Inflammatory macrophage treated with lipopolysaccharide for 4 hours (primary cell): ENCODE measurements at places on chromosomes 13 and 19.
A peak's percentile ranks its signal among the peaks of the same experiment; 100 is the strongest.

DNA sequence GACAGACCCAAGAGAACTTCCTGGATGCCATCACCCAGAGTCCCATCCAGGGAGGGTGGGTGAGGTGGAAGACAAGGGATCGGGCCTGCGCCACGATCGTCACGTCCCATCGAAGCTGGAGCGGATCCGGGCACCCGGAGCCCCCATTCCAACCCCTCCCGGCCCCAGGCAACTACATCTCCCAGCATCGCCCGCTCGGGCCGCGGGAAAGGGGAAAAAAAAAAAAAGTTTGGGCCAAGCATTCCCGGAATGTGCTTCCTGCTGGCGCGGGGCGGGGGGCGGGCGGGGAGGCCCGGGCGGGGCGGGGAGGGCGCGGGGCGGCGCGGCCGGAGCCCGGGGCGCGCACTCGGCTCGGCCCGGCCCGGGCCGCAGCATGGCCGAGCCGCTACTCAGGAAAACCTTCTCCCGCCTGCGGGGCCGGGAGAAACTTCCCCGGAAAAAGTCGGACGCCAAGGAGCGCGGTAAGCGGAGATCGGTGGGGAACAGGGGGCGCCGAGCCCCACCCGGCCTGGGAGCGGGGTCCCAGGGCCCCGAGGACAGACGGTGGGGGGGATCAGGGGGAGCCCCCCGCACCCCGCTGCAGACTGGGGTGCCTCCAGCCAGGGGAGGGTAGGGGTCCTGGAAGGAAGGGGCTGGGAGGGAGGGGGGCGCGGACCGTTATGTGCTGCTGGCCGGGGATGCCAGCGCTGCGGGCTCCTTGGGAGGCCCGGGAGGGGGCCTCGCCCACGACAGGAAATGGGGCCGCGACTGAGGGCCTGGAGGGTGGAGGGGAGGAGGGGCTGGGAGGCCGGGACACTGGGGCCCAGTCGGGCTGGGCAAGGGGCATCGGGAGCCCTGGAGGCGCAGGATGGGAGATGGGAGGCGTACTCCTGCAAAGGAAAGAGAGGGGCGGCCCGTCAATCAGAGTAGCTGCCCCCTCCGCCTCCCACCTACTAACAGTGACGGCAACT is at the start of gene SYDE1:
Gene SYDE1, plus strand, starts transcription at position 341 of the 950 bp plus-strand sequence. Its CDS starts 33 bp downstream, at position 374.
- DNase-seq = no peak

- DNase-seq = no peak
Observed at GRCh38 chr13:84864341-84864740, 934.9 kb downstream of the SLITRK6 start.

DNA sequence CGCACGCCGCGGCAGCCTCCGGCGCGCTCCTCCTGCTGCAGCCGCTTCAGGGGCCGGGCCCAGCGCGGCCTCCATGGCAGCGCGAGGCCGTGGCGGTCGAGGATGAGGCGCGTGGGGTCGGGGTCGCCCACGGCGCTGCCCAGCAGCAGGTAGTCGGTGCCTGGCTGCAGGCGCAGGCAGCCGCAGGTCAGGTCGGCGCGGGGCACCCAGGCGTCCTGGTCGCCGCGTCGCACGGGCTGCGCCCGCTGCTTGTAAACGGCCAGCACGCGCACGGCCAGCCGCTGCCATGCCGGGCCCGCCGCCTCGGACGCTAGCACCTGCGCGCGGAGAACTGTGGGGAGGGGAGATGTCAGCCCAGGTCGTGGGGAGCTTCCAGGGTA is 11.1 kb downstream of the NTN5 start:
- no peak for DNase-seq

DNA sequence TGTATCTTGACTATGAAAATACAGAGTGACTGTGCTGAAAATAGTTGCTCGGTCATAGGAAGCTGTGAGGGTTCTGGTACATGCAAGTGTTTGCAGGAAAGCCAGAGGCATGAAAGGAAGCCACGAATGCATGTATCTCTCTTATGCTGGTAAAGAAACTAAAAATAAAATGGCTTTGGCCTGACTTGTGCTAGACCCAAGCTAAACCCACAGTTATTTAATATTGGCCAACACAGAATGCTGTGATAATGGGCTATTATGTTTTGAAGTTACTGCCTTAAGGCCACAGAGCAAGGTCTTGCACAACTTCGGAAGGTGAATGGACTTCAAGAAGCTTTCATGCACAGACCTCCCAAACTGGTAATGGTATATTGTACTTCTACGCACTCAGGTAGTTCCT is 518.2 kb upstream of the HTR2A start:
- no peak for DNase-seq

DNA sequence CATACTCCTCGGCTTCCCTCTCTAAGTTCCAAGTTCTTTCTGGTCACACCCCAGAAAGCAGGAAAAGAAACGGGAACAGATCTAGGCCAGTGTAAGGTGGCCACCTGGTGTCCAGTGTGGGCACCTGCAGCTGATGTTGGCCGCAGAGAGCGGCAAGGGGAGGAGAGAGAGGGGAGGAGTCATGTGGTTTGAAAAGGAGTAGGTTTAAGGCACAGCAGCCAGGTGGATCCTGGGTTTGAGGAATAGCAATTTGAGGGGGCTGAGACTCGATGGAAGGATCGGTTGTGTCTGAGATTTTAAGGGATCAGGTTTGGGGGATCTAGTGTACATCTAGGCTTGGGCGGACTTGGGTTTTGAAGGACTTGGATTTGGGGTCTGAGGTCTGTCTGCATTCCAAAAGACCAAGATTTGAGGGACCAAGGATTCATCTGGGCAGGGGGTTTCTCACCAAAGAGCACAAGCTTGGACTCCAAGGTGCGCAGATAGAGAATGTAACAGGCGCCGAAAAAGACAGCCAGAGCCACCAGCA is 1.2 kb downstream of the RABAC1 start:
- peak; percentile 82 for DNase-seq

- DNase-seq = peak; percentile 94
Observed at GRCh38 chr13:31045286-31046081, 113.0 kb downstream of the TEX26 start.

DNA sequence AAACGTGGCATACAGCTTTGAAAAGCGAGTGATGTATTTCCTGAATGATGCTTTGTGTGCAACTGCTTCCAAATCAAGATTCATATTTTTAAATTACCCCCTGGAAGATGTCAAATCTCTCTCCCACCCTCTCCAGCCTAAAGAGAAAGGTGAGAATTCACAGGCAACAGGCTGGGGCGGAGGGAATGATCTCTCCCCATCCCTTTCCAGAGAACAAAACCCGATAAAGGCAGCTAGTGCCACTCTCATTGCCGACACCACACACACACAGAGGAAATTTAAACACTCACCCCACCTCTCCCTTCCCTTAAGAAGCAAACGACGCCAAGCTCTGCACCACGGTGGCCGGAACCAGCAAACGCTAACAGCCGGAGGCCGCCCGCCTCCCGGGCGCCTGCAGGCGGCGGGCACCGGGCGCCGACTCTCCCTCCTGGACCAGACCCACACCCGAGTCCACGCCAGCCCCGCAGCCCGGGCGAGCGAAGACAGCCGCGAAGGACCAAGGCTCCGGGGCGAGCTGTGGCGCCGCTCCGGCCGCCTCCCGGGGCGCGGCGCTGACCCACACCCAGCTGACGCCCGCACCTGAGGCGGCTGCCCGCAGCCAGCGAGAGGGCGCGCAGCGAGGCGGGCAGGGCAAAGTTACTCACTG is 477 bp downstream of the LNX2 start:
- peak; percentile 46 for DNase-seq

GRCh38 chr19:38952395-38953165 is 21.8 kb downstream of the MRPS12 start:
- peak; percentile 35 for DNase-seq

DNA sequence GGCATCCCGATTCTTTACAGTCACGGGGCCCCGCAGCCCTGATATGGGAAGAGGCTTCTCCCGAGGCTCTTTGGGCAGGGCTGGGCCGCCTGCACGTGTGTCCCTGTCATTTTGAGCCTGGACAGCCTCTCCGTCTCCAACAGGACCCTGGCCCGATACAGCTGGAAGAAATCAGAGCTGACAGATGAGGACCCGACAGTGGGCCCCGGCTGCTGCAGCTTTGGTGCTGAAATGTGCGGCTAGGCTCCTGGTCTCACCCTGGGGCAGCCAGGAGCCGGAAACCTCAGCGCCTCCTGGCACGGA is 3.2 kb downstream of the PIAS4 start:
- DNase-seq = no peak

DNA sequence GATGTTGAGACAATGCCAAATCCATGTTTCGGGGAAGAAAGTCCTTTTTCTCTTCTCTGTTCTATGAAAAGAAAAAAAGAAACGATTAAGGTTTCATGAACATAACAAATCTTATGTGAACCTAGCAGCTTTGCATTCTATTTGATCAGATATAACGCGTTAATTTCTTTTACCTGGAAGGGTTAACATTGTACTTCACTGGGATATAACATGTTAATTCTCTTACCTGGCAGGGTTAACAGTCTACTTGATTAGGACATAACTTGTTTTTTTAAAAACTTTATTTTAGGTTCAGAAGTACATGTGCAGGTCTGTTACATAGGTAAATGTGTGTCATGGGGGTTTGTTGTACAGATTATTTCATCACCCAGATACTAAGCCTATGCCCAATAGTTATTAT is 68.8 kb downstream of the CPAMD8 start:
- DNase-seq = no peak

DNA sequence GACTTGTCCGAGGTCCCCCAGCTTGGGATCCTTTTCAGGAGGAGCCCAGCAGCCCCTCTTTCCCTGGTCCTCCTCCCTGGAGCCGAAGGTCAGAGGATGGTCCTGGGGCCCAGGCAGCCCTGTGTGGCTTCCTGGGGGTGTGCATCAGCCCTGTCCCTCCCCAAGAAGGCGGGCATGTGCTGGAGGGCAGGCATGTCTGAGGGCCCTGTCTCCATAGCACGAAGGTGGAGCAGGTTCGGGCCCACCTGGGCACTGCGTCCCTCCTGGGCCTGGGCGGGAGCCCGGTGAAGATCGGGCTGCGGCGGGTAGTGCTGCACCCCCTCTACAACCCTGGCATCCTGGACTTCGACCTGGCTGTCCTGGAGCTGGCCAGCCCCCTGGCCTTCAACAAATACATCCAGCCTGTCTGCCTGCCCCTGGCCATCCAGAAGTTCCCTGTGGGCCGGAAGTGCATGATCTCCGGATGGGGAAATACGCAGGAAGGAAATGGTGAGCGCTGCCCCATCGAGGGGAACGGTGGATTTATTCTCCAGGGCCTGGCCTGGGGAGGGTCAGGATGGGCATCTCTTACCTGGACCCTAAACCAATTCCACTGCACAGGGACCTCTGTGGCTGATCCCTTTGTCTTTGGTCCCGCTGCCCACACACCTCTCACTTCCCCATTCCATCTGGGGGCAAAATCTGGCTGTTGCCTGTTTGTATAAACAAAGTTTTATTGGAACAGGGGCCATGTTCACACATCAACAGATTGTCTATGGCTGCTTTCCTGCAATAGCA is 10.9 kb downstream of the TIMM13 start:
- peak; percentile 65 for DNase-seq

DNA sequence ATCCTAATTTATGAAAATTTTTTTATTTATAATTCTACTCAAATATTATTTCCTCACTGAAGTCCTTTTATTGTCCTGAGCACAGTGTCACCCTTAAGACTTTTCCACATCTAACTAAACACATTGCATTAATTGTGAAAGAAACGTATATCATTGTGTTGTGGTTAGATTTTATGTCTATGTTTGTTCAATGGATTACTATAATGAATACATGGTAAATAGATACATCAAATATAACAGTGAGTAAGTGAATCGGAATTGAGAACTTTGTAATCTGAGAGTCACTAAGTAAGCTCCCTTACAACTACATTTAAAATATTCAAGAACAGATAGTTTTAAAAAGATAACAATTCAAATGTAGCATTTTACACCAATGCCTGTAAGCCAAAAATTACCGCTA is 417.6 kb upstream of the PCDH20 start:
- DNase-seq = no peak

GRCh38 chr13:41802043-41802683 is 158.7 kb downstream of the VWA8 start:
- no peak for DNase-seq

GRCh38 chr19:35436477-35437405 is 11.3 kb upstream of the FFAR2 start:
- DNase-seq = peak; percentile 99

DNA sequence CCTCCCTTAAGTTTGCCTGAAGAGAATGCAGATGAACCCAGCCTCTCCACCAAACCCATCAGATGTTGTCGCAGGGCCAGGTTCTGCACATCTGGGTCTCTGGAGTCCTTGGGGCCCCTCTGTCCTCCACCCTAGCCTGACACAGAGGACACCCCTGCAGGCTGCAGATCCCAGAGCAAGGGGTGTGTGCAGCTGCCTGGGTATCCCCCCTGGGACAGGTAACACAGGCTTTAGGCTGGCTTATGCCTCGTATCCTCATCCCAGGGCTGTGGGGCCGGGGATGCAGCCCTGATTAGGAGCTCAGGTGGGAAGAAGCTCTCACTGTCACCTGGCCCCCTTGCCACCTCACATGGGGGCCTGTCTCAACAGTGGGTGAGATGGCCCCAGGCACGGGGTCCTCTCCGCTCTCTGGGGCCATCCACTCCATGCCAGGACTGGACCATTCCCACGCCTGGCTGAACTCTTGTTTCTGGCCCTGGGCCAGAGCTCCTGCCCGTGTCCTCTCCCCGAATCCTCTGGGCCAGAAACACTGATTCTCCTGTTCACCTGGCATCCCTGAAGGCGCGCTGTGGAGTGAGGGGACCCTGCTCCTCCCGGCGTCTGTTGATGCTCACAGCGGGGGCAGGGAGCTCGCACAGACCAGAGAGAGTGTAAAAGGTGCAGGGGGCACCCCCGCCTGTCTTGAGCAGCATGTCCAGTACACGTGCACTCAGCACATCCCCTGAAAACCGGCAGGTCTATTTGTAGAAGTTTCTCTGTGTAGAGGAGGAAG is 38.7 kb upstream of the TPM4 start:
- no peak for DNase-seq

DNA sequence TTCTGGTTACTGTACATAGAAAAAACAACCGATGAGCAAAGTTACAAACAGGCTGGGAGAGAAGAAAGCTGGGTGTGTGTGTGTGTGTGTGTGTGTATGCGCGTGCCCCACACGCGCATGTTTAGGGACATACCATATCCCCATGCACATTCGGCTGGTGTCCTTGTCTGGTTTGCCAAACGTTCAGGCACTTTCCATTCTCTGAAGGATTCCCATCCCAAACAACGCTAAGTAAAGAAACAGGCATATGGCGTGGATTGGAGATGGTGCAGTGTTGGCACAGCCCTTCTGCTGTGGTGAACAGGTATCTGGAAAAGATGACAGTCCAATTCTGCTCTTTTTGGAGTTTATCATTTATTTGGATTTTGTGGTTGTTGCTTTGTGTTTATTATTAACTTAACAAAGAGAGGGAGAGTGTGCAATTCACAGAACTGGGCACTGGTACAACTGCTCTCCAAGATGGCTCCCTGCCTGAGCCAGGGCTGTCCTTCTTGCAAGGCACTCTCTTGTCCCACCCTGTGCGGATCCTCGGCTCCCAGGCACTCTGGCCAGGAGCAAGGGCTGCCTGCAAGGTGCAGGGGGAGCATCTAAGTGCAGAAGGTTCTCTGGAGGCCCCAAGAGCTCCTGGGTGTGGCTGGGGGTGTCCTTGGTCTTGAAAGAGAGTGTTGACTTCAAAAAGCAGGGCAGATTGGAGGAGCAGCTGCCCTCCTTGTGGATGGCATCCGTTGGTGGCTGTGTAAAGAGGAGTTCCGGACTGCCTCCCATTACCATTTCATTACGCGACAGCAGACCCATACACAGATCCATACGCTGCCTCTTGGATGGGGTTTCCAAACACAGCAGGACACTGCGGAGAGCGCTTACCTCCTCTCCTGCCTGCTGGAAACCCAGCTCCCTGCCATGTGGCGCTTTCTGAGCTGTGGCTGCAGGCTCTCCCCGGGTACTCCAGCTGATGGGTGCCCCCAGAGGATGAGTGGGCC is 263.1 kb downstream of the ZNF536 start:
- no peak for DNase-seq
